Cortex of kidney (tissue), 1 donor: ENCODE measurements at places on chromosomes 2 and 18.

DNA sequence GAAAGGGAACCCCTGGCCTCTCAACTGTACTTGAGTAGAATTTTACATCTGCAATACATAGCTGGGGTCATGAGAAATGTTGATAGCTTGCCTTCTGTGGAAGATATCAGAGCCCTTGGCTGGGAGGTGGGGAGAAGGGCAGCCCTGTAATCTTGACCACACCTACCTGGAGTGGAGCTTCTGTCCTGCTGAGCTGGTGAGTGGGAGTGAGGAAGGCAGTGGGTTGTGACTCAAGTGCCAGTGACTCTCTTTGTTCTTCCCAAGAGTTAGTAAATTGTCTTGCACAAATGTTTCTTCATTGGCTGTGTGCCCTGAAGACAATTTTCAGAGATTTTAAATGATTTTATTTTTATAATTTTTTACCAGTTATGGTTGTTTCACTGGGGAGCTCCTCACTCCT lies 277.3 kb downstream of the MBD5 start:
- DNase-seq, result no peak

DNA sequence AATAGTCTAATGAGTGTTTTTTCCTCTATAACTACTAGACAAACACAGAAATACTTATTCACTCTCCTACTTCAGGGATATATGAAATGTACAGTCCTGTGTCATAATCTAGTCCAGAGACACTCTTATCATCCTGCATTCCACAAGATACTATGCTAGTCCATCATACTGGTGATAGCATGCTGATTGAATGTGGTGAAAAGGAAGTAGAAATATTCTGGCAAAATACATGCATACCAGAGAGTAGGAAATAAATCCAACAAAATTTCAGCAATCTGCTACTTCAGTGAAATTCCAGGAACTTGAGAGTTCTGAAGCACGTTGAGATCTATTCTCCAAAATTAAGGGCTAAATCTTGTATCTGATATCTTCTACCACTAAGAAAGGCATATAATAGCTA lies 353.9 kb downstream of the PID1 start:
- DNase-seq, result no peak

- no peak for DNase-seq
These were observed 55.0 kb downstream of the ABCB11 start for GRCh38 chr2:168976034-168976654.

DNA sequence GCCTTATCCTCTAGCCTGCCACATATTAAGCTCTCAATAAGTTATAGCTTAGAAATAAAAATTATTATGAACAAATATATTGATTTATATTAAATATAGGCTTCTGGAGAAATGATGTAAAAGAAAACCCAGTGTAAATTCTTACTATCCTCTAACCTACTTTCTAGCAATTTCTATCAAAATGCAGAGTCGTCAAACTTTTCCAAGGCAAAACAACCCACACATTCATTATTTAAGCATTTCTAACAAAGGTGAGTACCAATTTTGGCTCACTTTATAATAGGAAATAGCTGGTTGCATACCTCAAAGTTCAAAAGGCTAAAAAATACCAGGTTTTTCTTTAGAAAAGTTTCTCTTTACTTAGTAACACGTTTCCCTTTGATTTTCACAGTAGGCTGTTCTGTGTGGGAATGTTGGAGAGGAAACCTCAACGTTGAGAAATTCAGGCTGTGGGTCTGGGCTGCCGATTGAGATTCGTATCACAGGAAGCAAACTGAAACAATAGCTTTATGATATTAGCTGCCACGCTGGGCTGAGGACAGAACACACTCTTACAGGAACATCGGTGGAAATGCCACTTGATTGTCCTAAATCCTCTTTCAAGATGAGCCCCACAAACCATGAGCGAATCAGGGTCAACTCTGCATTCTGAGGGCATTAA lies 53.0 kb downstream of the EPAS1 start:
- no peak for DNase-seq

DNA sequence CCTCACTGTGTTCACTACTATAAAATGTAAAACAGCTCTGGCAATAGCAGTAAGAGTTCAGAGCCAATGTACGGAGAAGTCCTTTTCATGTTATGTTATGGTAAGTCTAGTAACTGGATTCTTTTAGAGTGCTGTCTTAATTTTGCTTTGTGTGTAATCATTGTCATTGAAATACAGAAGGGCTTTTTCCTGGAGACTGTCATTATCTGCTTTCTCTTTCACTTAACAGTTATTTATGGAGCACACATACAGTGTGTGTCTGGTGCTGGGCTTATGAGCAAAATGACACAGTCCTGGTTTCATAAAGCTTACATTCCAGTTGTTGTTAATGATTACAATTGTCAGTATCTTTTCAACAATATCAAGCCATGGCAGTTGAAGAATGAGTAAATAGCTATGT lies 95.5 kb downstream of the CCDC102B start:
- no peak for DNase-seq

DNA sequence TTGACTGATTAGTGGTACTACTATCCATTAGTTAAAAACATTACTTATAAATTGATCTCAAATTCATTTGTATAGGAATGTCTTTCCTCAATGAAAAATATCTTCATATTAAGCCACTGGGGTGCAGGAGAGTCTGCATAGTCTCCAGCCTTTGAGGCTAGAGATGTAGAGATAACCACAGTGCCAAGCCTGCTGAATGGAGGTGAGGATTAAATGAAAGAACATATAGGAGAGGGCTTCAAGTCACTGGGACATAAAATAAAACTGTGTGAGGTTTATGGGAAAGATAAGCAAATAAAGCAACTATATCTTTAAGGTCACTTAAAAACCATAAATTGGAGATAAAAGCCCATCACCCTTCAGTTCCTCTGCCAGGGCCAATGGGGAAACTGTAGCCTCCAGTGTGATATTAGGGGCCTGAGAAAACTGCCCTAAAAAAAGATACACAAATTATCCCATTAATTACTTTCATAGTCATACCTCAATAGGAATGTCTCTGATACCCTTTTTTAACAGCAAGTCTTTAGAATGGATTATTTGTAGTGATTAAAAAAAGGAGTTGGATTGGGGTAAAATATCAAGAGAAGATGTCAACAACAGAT lies 27.6 kb downstream of the GALNT3 start:
- DNase-seq, result no peak

DNA sequence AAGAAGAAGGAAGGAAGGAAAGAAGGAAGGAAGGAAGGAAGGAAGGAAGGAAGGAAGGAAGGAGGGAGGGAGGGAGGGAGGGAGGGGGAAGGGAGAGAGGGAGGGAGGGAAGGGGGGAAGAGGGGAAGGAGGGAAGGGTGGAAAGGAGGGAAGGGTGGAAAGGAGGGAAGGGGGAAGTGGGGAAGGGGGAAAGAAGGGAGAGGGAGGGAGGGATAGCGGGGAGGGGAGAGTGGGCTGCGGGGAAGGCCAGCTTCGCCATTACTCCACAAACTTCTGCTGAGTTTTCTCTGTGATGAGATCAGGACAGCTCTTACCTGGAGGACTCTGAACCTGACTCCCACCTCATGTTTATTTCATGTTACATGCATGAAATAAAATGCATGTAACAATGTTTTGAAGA lies 601.5 kb upstream of the FSHR start:
- DNase-seq, result no peak

DNA sequence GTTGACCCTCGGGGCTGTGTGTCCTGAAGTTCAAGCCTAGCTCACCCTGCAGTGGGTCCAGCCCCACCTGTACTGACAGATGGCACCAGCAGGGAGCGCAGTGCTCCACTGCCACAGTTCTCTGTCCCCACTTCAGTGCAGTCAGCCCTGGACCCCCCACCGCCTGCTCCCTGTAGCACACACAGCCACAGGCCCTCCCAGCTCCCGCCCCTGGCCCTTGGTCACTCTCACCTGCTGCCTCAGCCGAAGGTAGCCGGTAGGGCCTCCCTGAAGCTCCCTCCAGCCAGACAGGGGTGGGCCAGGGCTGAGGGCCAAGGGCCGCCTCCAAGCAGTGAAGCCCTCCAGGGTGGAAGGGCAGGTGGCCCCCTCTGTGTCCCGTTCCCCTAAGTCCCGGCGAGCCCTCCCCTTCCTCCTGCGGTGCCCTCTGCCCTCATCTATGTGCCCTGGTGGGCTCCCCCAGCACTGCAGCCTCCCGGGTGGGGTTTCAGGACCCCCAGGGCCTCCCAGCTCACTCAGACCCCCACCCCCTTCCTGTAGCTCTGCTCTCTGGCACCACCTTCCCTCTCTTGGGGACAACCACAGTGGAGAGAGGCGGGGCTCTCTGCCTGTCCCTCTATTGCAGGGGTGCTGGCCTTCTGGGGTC lies 10.8 kb upstream of the ALPP start:
- DNase-seq, result no peak

GRCh38 chr2:221705185-221705877 lies 133.2 kb upstream of the EPHA4 start:
- DNase-seq, result no peak

DNA sequence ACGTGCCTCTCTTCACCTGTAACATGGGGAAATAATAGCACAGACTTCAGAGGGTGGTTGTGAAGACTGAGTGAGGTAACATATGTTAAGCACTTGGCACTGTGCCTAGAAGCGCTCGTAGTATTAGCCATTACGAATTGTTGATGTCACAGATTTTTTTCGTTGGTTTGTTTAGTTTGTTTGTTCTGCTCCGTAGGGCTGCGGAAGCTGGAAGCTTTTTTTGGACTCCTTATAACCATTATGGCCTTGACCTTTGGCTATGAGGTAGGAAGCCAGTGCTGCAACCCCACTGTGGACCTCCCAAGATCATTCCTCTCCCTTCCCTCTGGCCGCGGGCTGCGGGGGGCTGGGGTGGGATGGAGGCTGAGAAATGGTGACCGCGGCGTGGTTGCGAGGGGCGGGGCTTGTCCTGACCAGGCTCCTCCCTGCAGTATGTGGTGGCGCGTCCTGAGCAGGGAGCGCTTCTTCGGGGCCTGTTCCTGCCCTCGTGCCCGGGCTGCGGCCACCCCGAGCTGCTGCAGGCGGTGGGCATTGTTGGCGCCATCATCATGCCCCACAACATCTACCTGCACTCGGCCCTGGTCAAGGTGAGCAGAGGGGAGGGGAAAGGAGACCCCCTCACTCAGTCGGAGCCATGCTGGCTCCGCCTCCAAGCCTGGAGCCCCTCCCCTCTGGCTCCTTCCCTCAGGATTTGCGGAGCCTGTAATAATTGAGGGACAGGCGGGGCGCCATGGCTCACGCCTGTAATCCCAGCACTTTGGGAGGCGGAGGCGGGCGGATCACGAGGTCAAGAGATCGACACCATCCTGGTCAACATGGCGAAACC lies 5.5 kb downstream of the SLC11A1 start:
- DNase-seq, result no peak

DNA sequence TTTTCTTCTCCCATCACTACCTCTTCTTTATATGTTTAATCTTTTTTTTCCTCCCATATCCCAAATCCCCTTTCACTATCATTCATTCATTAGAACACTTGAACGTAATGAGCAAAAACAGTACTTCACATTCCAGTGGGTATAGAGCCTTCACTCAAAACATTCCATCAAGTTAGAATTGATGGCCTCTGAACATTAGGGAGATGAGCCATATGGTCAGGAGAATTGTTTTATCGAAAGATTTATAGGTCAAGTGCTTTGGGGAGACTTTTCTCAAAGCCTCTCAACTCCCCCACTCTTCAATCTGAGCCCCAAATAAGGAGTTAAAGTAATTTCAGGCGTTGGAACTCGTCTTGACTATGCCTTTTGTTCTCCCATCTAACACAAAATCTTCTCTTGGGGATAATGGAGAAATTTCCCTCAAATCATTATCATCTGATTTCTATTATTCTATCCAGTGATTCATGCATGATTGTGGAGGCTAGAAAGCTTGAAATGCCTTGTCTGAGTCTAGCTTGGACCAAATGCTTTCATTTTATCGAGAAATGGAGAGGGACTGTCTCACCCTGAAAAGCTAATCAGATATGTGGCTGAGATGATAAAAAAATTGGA lies 79.2 kb downstream of the KIAA2012 start:
- DNase-seq, result no peak

GRCh38 chr2:235900631-235901030 lies 267.6 kb downstream of the GBX2 start:
- DNase-seq, result no peak

DNA sequence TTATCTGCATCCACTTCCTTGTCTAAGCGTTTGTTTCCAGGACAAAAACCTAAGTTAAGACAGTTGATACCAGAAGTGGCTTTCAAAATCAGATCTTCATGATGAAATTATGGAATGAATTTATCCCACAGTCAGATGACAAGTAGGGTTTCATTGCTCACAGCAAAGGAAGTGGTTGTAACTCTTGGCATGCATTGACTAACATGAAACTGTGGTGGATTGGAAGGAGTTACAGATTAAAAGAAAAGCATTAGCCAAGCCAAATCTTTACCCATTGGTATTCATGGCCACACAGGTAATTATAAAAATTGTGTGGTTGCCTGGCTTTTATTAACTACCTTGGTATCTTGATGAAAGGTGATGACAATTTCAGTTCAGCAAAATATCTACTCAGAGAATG lies 438.0 kb upstream of the NXPH2 start:
- no peak for DNase-seq

- DNase-seq, result no peak
These were observed 134.0 kb downstream of the C2orf74 start for GRCh38 chr2:61295981-61296380.

- no peak for DNase-seq
These were observed 156.0 kb downstream of the TANC1 start for GRCh38 chr2:159124441-159124911.

- DNase-seq, result no peak
These were observed 208.5 kb downstream of the SH3BP4 start for GRCh38 chr2:235160281-235160810.

DNA sequence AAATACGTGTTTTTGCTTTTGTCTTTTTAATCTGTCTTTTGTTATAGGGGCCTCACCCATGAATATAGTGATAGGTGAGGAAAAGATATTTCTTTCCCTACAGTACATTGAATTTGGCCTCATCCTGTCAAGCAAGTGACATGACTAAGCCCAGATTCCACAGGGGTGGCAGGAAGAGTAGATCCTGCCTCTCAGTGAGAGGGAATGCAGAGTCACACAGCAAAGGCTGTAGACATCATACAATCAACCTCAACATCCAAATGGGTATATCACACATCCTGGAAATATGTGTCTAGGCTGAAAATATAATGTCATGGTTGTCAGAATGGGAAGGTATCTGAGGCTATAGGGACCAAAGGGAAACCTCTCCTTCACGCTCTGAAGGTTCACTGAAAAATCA lies 269.6 kb downstream of the CDH20 start:
- no peak for DNase-seq

DNA sequence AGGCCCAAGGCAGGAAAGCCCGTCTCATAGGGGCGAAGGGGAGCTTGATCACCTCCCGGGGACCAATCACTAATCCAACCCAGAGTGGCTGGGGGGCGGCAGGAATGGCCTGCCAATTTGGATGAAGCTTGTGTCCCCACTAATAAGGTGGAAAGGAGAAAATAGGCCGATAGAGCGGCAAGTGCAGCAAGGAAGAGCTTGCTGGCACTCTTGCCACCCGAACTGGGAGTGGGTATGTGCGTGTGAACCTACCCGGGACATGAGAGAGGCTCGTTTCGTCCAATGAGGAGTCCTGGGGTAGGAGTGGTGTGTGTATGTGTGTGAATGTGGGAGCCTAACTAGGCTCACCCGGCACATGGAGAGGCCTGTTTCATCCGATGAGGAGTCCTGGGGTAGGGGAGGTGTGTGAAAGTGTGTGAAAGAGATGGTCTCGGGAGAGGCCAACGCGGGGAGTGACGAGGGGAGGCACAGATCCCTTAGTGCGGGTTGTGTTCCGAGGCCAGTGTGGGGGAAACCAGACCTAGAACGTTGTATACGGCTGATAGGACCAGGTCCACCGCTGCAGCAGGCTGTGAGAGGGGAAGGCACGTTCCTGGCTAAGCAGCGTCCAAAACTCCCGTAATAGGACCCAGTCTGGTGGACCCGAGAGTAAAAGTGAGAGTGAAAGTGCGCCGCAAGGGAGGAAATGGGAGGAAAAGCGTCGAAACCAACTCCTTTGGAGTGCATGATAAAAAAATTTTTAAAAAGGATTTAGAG lies 47.1 kb upstream of the SELENOI start:
- DNase-seq, result no peak
